HS-5 (cell line): ENCODE measurements at places on chromosomes 13 and 19.

GRCh38 chr13:111029957-111030609 is 85.0 kb upstream of the ARHGEF7 start:
- no peak for DNase-seq

GRCh38 chr13:96817336-96817941 is 176.8 kb downstream of the OXGR1 start:
- DNase-seq = no peak

- DNase-seq = no peak
These were observed 16.0 kb upstream of the ZNF792 start for GRCh38 chr19:34979819-34980640.

DNA sequence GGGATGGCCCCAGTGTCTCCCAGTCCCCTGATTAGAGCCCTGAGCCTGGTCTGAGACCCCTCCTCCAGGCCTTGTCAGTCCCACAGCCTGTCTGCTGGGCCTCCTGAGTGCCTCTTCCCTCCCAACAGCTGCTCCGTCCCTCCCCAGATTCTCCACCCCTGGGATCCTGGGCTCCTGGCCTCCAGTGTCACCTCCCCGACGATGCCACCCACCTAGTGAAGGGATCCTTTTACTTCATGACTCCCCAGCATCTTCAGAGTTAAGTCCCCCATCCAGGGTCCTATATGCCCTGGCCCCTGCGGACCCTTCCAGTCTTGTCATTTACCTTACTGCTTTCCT is 4.4 kb upstream of the PRX start:
- no peak for DNase-seq

- peak; percentile 81 for DNase-seq
These were observed 79.8 kb upstream of the FLT1 start for GRCh38 chr13:28574617-28575142.

DNA sequence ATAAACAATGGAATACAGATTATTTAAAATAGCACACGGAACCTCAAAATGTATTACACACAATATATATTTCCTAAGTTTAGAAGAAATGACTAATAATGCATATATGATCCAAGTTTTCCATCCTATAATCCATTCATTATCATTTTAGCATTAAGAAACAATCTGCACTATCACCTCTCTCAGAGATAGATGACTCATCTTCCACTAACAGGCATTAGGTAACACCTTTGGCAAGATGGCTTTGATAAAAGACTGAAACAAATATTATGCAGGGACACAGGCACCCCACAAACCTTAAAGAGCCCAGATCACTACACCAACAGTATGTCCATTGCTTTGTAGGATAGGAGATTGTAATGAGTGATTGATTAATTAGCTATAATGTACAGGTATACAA is 4.1 kb downstream of the ENOX1 start:
- no peak for DNase-seq

DNA sequence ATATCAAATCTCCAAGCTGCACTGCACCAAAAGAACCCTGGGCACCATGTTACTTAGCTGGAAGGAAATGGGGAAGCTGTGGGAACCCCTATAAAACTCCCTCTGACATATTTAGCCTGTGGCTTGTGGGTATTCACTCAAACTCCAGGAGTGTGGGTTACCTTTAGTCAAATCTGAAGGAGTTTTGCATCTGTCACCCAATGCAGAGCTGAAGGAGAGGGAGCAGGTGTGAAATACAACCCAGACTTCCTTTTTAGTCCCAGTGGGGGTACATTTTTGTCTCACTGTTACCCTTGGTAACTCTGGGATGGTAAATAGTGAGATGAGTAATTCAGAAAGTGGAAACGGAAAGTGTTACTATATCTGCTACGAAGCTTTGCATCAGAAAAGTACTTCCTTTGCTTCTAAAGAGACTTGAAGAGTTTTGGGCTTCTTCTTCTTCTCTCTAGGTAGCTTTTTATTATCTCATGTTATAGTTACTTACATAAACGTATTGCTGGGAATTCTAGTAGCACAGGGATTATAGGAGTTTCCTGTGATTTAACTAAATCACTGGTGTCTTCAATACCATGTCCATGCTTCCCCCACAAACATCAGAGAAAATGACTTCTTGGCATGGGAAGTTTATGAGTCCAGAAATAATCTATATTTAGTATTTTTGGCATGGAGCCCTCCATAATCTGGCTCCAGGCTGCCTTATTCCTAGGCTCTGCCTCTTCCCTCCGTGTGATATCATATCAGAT is 105.9 kb downstream of the AKAP11 start:
- no peak for DNase-seq

DNA sequence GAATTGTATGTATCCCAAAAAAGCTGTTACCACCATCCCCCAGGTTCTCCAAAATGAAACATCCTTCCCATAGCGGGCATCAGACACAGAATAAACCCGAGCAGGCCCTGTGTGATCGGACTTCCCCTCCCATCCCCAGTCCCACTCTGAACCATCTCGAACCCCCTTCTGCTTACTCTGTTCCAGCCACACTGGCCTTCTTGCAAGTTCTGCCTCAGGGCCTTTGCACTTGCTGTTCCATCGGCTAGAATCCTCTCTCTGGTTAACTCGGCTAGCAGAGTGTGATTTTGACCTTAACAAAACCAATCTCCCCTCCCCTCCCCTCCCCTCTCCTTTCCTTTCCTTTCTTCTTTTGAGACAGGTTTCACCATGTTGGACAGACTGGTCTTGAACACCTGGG is 15.7 kb downstream of the AP2S1 start:
- no peak for DNase-seq

DNA sequence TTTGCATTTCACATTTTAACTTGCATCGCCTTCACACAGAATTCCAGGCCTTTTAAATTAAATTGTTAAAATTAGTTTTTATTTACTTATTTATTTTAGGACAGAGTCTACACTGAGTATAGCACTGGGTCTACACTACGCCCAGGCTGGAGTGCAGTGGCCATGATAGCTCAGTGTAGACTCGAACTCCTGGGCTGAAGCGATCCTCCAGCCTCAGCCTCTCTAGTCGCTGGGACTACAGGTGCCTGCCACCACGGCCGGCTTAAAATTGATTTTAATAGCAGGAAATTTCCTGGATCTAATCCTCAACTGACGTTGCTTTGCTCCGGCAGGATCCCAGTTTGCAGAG is 301 bp upstream of the ZNF610 start:
- DNase-seq = no peak

- DNase-seq = no peak
These were observed 14.9 kb downstream of the ARID3A start for GRCh38 chr19:940591-941291.

- DNase-seq = no peak
These were observed 148.0 kb downstream of the DCLK1 start for GRCh38 chr13:35983206-35983605.

- peak; percentile 47 for DNase-seq
These were observed 95.7 kb downstream of the ARHGEF7 start for GRCh38 chr13:111210544-111211469.

GRCh38 chr19:45404557-45405434 is at the start of gene PPP1R13L:
TSS of gene PPP1R13L (minus strand) at chr19:45405069. CDS start at chr19:45398318, 6,751 bp downstream.
- peak; percentile 80 for DNase-seq

DNA sequence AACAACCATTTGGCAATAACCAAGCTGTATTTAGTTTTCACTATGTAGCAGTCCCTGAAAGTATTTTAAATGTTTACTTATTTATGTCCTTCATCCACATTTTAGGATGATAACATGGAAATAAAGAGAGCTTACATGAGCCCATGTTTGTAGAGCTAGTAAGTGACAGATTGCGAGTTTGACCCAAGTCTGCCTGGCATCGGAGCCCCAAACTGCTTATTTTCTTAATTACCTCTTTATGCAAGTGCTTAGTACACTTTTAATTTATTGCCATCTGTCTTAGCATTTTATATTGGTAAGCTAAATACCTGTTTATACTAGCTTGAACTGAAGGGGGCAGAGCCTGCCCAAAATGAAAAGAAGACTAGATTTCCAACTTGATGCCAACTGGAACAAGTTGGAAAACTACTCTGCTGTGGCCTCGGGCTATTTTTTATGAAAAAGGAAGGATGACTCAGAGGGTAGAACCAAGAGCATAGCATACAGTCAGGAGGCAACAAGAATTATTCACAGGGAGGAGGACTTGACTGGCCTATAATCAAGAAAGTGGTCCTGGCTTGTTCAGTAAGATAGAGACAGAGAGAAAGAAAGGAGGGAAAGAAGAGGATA is 150.2 kb downstream of the NDFIP2 start:
- peak; percentile 24 for DNase-seq

DNA sequence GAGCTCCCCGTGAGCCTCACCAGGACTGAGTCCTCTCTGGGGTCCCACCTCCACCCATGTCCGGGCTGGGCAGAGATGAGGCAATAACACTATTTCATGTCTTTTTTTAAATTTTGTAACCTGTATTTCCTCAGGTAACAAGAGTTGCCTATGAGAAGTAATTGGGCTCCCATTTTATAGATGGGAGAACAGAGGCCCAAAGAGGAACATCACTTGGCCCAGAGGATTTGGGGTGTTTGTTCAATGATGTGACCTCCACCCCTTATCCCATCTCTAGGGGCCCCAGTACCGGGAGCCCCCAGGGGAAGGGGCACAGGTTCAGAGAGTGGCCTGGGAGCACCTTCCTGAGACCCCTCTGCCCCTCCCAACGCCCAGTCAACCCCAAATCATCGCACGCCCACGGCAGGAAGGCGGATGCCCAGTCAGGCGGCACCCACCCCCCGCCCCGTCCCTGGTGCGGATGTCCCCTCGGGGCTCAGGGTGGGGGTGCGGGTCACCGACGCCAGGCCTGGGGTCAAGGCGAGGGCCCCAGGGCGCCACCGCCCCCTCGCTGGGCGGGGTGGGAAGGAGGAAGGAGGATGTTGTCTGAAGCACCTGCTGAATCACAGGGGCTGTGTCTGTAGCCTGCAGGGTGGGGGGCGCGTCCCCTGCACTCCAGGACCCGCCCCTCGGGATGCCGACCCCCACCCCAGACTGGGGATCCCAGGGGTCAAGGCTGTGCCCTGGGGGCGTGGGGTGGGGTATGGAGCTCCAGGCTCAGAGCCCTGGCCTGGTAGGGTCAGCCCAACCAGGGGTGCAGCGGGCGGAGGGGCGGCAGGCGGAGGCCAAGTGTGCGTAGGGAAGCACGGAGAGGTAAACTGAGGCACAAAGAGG is 9.0 kb upstream of the CIRBP start:
- DNase-seq = no peak

- DNase-seq = no peak
These were observed 390.3 kb downstream of the DLEU7 start for GRCh38 chr13:50453188-50453587.

GRCh38 chr13:49532593-49532992 is 36.8 kb downstream of the PHF11 start:
- no peak for DNase-seq

DNA sequence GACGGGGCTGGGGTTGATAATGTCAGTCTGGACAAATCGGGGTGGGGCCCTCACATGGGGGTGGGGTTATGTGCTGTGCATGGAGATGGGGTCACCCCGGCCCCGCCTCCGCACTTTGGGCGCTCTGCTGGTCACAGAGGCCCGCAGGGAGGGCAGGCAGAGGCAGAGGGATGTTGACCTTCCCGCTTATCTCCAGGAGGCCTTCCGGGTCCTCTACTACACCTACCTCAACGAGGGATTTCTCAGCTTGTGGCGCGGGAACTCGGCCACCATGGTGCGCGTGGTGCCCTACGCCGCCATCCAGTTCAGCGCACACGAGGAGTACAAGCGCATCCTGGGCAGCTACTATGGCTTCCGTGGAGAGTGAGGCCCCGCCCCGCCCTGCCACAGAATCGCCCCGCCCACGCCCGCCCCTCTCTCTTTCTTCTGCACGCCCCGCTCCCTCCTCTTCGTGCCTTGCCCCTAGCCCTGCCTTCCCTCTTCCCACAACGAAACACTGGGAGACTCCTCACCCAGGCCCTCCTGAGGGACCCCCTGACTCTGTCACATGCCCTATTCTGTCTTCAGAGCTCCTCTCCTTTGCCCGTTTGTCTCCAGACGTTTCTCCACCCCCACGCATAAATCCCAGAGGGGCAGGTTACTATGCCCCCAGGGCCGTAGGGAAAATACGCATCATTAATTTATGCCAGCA is 32.8 kb downstream of the TMEM161A start:
- DNase-seq = no peak

GRCh38 chr13:69600811-69601210 is 506.8 kb upstream of the ATXN8OS start:
- DNase-seq = no peak

- DNase-seq = no peak
These were observed 204.6 kb downstream of the VWA8 start for GRCh38 chr13:41756198-41756880.

DNA sequence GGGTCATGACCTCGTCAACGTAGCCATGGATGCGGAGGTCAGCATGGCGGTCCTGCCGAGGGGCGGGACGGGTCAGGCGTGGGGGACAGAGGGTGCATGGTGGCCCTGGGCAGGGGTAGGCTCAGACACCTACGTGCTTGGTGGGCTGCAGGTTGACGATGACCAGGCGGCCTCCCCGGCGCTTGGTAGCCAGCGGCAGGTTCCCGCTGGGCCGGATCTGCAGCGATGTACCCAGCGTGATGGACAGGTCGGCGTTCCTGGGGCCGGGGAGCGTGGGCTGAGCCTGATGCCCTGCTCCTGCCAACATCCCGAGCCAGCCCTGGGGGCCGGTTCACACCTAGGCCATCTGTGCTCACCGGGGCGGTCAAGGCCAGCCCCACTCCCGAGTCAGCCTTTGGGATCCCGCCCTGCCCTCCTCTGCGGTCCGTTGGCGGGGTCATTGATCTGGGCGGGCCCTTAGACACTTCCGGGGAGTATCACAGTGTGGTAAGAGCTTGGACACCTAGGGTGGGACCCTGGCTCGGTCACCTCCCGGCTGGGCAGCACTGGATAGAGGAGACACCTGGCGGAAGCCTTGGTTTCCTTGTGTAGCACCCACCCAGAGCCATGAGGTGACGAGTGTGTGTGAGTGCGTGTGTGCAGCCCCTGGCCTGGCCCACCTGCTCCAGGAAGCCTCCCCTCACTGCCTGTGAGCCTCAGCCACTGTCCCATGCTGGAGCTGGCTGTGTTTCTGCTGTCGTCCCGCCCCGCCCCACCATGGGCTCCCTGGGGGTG is 7.3 kb downstream of the SIRT6 start:
- DNase-seq = no peak

DNA sequence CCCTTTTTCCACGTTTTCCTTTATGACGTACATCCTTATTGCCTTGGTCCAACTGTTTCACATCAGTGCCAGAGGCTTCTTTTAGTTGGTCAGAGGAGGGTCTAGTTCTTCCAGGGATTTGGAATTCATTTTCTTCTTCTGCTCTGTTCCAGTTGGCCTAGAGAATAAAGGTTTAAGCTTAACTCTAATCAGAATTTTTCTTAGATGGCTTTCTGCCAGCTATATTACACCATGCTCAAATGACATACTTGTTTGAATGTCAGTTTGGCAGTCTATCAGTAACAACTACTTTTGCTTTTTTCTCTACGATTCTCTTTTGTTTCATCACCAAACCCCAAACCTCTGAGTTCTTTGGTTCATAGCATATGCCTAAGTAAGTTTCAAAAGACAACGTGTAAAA is 16.8 kb downstream of the SPART start:
- DNase-seq = no peak

- DNase-seq = no peak
These were observed 4.0 kb downstream of the RASL11A start for GRCh38 chr13:27274631-27275030.
